ENCODE measurements at places on chromosomes 12 and 14.
A peak's percentile ranks its signal among the peaks of the same experiment; 100 is the strongest.

DNA sequence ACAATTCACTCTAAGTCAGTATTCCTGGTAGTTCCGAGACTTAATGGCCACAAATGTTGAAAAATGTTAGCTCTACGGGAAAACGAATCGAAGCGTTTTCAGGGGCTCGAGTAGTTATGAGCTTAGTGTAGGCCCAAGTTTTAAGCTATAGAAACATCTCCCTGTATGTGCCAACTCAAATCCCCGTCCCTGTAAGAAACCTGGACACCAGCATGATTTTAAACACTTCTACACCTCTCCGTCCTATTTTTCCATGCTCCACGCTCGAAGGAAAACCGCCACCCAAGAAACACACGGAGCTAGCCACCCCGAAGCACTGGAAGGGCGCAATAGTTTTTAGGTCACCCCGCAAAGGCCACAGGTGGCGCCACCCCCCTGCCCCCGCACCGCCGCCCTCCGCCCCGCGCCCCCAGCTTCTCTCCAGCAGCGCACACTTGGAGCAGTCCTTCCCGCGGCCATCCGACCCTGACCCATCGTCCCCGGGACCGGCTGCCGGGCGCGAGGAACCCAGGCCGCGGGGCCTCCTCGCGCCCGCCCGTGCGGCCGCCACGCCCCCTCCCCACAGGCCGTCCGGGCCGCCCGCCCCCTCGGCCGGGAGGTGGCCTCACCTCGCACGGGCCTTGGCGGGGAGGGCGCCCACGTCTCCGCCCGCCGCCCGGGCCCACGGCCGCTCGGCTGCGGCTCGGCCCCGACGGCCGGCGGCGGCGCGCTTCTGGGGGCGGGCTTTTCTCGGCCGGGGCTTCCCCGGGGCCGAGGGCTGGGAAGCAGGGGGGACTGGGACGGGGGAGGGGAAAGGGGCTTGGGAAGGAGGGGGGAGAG is 522 bp downstream of the R3HDM2 start:
- peak; percentile 61 for DNase-seq

DNA sequence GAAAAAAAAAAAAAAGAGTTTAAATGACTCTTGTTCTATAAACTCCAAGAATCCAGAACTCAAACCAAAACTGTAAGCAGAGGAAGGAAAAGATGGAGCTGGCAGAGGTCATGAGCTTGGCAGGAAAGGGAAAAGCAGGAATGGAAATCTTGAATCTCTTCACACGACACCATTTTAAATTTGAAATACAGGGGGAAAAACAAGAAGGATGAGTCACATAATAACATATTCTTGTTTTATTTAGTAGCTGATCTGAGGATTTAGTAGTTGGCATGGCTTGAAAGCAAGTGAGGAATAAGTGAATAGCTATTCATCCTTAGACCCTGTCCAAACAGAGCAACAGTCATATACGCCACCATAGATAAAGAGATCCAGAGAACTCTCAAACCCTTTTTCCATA is 35.0 kb downstream of the EPS8 start:
- DNase-seq: no peak

GRCh38 chr12:13875744-13876143 is 105.7 kb downstream of the GRIN2B start:
- no peak for DNase-seq

- no peak for DNase-seq
Measured at GRCh38 chr12:69595689-69596088, 10.4 kb downstream of the CCT2 start.

GRCh38 chr14:90857866-90858265 is 41.6 kb upstream of the TTC7B start:
- no peak for DNase-seq

- no peak for DNase-seq
Measured at GRCh38 chr14:61894452-61895077, 132.3 kb downstream of the SNAPC1 start.

GRCh38 chr12:114762490-114763110 is 78.6 kb upstream of the TBX3 start:
- DNase-seq: peak; percentile 41

DNA sequence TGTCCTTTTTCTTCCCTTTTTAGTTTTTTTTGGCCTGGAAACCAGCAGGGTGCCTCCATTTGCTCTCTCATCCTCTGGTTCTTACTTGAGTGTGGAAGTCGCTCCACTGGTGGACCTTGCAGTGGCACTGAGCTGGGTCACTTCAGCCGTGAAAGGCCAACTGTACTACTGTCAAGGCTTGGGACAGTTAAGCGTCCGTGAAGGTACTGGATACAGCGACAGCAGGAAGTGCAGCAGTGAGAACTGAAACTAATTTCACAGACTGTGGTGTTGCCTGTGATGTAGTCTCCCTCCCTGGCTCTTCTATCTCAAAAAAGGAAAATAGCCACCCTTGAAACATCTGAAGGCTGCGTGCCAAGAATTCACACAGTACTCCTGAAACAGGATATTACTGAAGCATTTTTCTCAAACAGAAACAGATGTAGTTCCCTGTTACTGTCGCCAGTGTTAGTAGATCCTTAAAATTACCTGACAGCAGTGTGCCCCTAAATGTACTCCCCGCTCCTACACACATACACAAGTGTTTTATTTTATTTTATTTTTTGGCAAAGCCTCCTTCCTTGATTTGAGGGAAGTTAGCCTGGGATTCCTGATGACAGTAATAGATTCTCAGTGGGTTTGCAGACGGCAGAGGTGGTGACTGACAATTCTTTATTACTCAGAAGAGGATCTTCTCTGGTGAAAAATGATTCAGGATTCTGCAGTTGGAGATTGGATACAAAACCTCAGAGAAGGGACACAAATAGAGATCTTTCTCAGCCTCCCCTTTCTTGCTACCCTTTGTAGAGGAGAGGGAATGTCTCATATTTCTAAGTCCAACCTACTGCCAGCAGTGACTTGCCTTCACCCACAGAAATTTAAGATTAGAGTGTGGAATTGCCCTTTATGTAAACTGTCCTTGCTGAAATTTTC is 4.4 kb downstream of the SUSD6 start:
- DNase-seq: peak; percentile 34

- no peak for DNase-seq
Measured at GRCh38 chr14:50837850-50838470, 7.0 kb upstream of the NIN start.

DNA sequence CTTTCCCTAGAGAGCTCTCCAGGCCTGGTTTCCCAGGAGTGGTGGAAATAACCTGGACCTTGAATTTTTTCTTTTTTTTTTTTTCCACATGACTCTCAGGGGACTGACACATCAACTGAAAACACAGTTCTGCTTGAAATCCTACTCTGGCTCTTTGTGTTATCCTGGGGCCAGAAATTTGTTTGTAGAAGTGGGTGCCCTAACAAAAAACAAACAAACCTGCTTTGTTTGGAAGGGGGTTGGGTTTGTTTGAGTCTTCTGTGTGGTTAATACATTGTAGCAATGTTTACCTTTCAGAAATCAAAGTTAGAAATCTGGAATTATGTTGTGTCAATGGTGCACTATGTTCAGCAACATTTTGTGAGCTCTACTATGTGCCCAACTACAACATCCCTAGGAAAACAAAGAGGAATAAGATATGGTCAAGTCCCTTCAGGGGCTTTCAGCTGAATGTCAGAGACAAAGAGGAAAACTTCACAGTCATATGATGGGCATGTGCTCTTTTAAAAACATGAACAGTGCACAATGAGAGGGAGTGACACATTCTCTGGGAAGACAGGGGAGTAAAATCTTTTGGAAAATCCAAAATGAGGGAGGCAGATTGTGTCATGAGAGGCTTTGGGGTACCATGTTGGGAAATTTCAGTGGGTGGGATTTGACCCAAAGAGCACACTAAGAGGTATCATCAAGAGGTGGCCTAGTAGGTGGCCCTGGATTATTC is 1.5 kb upstream of the IGF1 start:
- DNase-seq: no peak

GRCh38 chr12:106493531-106493930 is 89.3 kb upstream of the RFX4 start:
- DNase-seq: peak; percentile 44

DNA sequence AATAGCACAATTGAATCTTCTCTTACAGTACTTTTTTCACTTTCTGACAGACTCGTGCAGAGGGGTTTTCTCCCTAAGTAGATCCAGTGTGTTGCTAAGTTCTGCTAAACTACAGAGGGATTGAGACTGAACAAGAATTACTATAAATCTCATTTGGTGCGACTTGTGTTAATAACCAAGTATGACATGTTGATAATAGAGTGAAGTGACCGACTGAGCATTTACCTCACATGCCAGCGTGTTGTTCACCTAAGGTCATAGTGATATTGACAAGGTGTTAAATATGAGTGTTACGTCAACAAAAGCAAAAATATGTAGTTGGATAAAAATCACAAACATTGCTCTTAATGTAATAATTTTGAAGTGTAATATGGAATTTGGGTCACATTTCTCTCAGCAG is 97.8 kb upstream of the PDE3A start:
- no peak for DNase-seq

Measured in skin of body (tissue), 3 donors.